Thyroid gland (tissue), 4 donors: ENCODE measurements at places on chromosomes 3 and 15. TPM values are rescaled to one million over a fixed set of nuclear protein-coding genes. Genes with fewer than 3 reads are reported as not detected.

Gene RASA2
- total RNA-seq, result 45.5 TPM

Gene SNX4
- 195 TPM for total RNA-seq

- no peak for DNase-seq
Observed at GRCh38 chr3:16599694-16600093, 5.5 kb downstream of the DAZL start.

Gene SERPINI2
- total RNA-seq, result not detected
